ENCODE measurements at places on chromosomes 7 and 10.

GRCh38 chr10:121425623-121426022 is 172.6 kb downstream of the FGFR2 start:
- DNase-seq, result no peak

GRCh38 chr7:106059556-106059955 is 52.6 kb downstream of the SYPL1 start:
- DNase-seq, result no peak

DNA sequence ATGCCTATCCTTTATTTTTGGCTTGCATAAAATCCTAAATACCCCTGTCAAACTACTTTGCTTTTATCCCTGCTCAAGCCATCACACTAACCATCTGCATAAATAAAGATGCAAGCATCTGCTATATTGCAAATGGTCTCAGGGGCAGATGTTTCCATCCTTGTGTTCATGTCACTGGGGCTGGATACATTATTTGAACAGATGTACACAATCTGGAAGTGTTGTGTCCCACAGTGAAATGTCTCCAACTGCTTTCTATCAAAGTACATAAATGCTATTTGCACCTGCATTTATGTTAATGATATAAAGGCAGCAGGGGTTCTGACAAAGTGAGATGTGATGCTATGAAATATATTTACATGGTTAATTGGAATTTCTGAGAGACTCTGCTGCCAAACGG is 163.1 kb downstream of the ZNF438 start:
- no peak for DNase-seq

- DNase-seq, result no peak
Measured at GRCh38 chr7:28729281-28729680, 228.8 kb downstream of the TRIL start.

- no peak for DNase-seq
Measured at GRCh38 chr7:9523579-9523978, 1090.2 kb downstream of the NXPH1 start.

- no peak for DNase-seq
Measured at GRCh38 chr10:70176441-70176840, 6.1 kb upstream of the SAR1A start.

DNA sequence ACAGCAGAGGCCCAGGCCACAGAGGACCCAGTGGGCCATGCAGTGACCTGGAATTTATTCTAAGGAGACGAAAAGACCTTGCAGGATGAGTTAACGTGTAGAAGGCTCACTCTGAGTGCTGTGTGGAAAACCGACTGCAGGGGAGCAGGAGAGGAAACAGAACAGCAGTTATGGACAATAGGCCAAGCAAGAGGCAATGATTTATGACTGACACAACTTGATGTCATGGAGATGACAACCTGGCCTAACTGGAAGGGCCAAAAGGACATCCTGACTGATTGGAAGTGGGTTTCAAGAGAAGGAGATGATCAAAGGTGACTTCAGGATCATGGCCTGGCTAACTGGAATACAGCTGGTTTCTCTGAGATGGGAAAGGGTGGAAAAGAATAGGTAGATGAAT is 70.2 kb upstream of the RAPGEF5 start:
- DNase-seq, result no peak
